Muscle of leg (tissue), 16 donors: ENCODE measurements at places on chromosomes 6 and 20. TPM values are rescaled to one million over a fixed set of nuclear protein-coding genes. Genes with fewer than 3 reads are reported as not detected.

The GUCA1A gene
- polyA plus RNA-seq = 0.16 TPM

The CDS2 gene
- 19.8 TPM for polyA plus RNA-seq

The TMEM217 gene
- 0.80 TPM for polyA plus RNA-seq

The SLC4A11 gene
- polyA plus RNA-seq = 1.2 TPM

The CGAS gene
- 4.3 TPM for polyA plus RNA-seq

The SAPCD1 gene
- polyA plus RNA-seq = 3.0 TPM

The SMIM29 gene
- 8.7 TPM for polyA plus RNA-seq

The NRN1 gene
- polyA plus RNA-seq = 18.7 TPM

The HAO1 gene
- not detected for polyA plus RNA-seq

The NFKBIE gene
- 4.4 TPM for polyA plus RNA-seq

The BHLHE23 gene
- polyA plus RNA-seq = not detected

The DYNLT1 gene
- polyA plus RNA-seq = 103 TPM

The VSTM2L gene
- 1.6 TPM for polyA plus RNA-seq

The SNAP91 gene
- 0.92 TPM for polyA plus RNA-seq

The BMP2 gene
- 1.4 TPM for polyA plus RNA-seq

The ZNF337 gene
- polyA plus RNA-seq = 19.7 TPM

The ARMH2 gene
- polyA plus RNA-seq = not detected

The ATXN1 gene
- 10.2 TPM for polyA plus RNA-seq

The SLC32A1 gene
- polyA plus RNA-seq = not detected
